ENCODE measurements at places on chromosomes 2 and 18. TPM values are rescaled to one million over a fixed set of nuclear protein-coding genes. Genes with fewer than 3 reads are reported as not detected.

Gene RDH14
- total RNA-seq: 25.7 TPM

- no peak for DNase-seq
Observed at GRCh38 chr2:58221909-58222308, 19.2 kb downstream of the FANCL start.

DNA sequence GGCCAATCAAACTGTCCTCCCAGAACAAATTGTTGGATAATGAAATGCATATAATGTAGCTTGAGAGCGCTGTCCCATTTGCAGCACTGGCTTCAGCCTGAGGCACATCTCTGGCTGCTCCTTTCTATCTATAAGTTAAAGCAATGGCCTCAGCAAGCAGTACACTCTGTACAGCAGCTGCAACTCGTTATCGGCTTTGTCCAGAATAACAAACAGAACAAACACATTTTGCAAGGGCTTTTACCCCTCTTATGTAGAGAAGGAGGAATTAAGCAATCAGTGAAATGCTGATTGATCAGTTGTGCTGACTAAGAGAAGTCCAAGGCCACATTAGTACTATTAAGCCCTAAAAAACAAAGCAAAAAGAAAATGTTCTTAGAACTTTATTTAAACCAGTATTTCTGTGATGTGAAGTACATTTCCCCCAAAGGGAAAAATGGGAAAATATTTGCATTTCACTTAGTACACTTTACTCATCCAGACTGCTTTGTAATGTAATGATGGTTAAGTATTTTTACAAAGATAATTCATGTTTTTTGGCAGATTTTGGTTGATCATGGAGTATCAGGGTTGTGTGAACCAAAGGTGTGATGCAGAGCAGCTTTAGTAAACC lies 15.0 kb upstream of the CPS1 start:
- no peak for DNase-seq

- DNase-seq: no peak
Observed at GRCh38 chr2:12734914-12735654, 18.3 kb downstream of the TRIB2 start.

DNA sequence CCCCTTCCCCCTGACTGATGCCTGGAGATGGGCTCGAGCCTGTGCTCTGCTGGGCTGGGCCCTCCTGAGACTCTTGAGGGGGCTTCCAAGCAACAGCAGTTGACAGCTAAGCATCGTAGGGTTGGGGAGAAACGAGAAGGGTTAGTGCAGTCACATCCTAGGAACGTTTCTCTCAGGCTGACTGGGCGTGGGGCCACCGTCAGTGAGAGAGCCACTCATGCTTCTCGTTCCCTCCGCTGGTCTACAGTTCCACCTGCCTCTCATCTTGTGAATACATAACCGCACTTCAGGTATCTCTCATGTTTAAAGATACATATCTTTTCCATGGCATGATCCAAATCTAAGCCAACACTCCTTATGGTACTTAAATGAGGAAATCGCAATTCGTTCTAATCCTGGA lies 66.4 kb downstream of the TRAPPC12 start:
- no peak for DNase-seq

Gene UGT1A10
- not detected for total RNA-seq

DNA sequence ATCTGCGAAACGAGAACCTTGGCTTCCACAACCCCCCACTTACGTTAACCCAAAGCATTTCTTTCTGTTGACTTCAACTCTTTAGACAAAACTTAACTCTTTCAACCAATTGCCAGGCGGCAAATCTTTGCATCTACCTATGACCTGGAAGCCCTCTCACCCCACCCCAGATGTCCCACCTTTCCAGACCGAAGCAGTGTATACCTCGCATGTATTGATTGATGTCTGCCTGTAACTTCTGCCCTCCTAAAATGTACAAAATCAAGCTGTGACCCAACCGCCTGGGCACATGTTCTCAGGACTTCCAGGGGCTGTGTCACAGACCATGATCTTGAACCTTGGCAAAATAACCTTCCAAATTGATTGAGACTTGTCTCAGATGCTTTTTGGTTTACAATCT lies 12.3 kb downstream of the AQP12B start:
- no peak for DNase-seq

- no peak for DNase-seq
Observed at GRCh38 chr2:60271713-60272112, 281.7 kb downstream of the BCL11A start.

DNA sequence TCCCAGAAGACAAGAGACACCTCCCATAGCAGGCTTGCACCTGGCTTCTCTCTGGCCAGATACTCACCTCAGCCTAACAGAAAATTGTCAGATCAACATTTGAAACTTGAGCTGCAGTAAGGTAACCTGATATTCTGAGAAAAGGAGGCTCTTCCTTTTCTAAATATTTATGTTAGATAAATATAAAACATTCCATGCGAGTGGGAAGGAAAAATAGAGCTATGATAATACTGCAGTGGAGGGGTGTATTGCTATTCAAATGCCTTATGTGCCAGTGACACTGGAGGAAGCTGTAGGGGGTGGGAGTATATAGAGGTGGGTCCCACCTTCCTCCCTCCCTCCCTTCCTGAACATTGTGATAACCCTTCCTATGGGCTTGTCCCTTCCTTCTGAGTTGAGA lies 515.5 kb upstream of the CHAC2 start:
- no peak for DNase-seq

DNA sequence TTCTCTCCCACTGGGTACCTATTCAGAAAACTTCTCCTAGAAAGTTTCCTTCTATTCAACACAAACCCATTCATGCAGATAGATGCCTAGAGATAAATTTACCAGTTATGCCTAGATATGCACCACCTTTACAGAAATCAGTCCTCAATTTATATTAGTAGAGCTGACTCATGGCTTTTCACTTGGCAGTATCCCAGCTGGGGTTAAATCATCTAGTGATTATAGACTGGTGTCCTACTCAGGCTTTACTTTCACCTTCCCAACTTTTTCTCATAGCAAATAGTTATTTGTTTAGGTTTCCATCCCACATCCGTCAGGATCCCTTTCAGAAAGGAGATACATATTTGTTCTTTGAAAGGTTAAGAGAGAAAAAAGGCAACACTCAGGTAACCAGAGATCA lies 124.5 kb downstream of the AQP4 start:
- no peak for DNase-seq

- DNase-seq: no peak
Observed at GRCh38 chr2:80893711-80894110, 589.2 kb upstream of the LRRTM1 start.

Gene REG3A
- total RNA-seq: not detected

Gene DHRS9
- 0.82 TPM for total RNA-seq

DNA sequence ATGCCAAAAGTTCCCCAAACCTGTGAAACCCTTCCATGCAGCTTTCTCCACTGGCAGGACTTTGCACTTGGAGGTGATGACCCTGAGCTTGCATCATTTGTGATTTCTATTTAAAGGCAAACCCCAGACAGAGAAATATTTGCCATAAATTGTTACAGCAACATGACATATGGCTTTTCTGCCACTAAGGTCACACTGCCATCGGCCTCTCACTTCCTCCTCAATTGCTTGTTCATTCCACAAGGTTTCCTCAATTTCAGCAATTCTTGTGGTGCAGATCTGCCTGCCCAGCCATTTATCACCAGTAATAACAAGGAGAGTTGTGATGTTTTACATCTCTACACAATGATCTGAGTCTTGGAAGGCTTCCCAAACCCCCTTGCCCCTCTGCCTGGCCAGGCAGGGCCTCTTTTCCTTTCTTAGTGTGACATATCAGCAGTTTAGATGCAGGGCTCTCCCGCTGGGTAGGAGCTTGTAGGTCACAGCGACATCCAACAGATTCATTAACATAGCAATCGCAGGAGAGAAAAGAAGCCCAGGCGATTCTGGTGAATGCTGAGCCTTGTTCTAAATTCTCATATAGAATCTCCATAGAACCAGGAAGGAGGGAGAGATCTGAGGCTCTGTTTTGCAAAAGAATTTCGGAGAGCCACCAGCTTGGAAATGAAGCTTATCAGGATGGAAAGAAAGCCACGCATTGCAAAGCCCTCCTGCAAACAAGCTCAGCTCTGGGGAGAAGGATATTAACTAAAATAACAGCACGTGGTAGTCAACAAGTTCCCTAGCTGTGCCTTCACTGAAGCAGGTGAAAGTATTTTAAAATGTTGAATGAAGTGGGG lies 46.7 kb upstream of the ITGA6 start:
- DNase-seq: no peak

DNA sequence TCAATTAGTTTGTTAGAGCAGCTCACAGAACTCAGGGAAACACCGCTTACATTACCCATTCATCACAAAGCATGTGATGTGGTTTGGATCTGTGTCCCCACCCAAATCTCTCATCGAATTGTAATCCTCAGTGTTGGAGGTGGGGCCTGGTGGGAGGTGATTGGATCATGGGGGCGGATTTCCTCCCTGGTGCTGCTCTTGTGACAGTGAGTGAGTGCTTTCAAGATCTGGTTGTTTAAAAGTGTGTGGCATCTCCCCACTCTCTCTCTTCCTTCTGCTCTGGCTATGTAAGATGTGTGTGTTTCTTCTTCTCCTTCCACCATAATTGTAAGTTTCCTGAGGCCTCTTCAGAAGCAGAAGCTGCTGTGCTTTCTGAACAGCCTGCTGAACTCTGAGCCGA lies 63.5 kb upstream of the AGPS start:
- DNase-seq: no peak

Gene LOXL3
- total RNA-seq: 14.3 TPM

DNA sequence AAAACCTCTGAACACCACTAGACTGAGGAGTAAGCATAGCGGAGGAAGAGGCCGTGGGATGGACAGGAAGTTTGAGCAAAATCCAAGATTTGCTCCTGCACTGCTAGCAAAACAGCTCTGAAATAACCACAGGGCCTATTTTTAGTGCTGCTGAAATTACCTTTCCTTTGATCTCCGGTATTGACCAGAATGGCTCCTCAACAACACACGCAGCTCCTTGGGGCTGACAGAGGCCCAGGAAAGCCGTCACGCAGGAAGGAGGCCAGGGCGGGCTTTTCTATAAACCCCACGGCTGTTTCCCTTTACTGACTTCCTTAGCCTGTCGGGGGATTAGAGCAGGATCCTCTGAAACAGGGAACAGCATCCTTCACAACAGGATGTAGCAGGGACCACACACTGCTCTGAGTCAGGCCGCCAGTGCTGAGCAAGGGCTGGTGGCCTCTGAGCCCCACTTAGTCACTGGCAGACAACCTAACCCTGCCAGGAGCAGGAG lies 80.8 kb upstream of the LCLAT1 start:
- peak; percentile 18 for DNase-seq

GRCh38 chr2:176891105-176891504 lies 321.5 kb upstream of the HNRNPA3 start:
- no peak for DNase-seq

Gene C2orf92
- 3.3 TPM for total RNA-seq

Gene AKAIN1
- 4.5 TPM for total RNA-seq

Gene CYS1
- 0.82 TPM for total RNA-seq

- DNase-seq: no peak
Observed at GRCh38 chr18:64201781-64202180, 52.9 kb upstream of the LINC00305 start.

- DNase-seq: no peak
Observed at GRCh38 chr2:199085261-199085660, 372.5 kb downstream of the SATB2 start.

- DNase-seq: no peak
Observed at GRCh38 chr2:124683536-124684428, 658.7 kb downstream of the CNTNAP5 start.

Gene BMP10
- not detected for total RNA-seq

Gene IL1RN
- total RNA-seq: not detected

Gene CFAP65
- total RNA-seq: 0.82 TPM

DNA sequence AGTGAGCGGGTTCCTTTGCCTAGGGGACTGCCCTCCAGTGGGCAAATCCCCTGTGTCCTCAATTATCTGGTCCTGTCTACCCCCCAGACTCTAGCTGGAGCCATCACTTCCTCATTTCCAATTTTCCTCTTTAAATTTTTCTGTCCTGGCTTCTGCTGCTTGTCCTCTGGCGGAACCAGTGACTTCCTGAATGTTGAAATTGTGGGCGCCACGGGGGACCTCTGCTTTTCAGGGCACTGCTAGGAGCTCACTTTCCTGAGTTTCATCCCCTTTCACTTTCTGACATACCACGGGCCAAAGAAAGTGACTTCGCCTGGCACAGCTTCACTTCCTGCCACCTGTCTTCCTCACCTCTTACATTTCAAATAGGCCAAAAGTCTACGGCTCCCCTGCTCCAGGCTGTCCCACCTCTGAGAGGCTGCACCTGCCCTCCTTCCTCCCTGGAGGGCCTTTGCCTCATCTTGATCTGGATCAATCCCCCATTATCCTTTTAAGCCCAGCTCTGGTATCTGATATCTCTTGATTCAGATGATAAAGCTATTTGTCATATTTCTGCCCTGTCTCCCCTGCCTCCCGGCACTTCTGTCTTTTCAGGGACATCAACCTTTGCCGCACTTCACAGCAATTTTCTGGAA lies 1.4 kb upstream of the MARCO start:
- no peak for DNase-seq

DNA sequence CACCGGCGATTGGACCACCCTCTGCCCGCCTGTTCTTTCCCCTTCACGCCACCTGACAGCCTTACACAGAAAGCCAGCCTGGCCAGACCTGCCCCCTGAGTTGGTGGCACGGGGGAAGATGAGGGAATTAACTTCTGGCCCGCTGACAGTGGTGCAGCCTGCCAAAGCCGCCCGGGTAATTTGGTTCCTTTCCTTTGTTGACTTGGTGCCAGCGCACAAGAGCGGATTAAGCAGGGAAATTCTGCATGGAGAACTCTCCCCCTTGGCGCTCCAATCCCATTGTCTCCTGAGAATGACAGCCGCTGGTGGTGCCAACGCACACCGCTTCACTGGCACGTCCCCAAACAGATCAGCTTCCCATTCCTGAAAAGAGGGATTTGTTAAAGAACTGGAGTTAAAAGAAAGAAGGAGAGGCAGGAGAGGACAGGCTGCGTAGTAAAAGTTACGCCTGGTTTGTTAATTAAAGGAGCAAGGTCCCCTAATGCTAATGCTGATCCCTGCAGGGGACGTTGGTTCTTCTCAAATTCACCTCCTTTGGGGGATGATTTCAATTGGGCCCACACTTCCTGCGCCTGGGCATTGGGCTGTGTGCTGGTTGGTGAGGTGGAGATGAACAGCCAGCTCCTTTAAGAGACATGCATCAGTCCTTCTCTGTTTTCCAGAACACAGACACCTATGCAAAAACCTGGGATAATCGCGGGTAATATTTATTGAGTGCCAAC lies 286.8 kb downstream of the MYCN start:
- DNase-seq: peak; percentile 55

Data from frontal cortex (tissue), 4 donors.